ENCODE measurements at places on chromosomes 2 and 18. TPM values are rescaled to one million over a fixed set of nuclear protein-coding genes. Genes with fewer than 3 reads are reported as not detected.

Gene UBE2E3
- total RNA-seq, result 36.7 TPM

Gene PNO1
- 12.3 TPM for total RNA-seq

DNA sequence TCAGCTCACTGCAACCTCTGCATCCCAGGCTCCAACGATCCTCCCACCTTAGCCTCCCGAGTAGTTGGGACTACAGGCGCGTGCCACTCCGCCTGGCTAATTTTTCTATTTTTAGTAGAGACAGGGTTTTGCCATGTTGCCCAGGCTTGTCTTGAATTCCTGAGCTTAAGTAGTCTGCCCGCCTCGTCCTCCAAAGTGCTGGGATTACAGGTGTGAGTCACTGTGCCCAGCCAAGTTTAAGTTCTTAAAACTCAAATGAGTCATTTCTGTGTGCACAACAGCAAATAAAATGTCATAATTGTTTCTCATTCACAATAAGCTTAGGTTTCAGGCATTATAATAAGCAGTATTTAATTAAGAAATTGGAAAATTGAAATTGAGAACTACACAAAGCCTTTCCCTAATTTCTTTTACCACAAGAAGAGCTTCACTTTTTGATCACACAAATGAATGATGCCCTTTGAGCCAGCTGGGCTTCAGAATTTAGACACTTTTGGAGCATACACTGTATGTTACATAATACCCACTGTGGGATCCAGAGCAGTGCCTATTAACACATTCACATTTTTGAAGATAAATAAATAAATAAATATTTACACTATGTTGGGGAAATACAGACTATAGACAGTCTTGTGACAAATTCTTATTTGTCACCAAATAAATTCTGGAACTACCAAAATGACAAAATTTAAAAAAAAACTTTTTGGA lies 8.6 kb upstream of the ME2 start:
- no peaks in the 10 kb centered on the region for H3K4me1 ChIP-seq
- peaks cover 5% of the 10 kb centered on the region for H3K27me3 ChIP-seq
- no peak for DNase-seq
- H3K27ac ChIP-seq, result no peak overlapping the region

DNA sequence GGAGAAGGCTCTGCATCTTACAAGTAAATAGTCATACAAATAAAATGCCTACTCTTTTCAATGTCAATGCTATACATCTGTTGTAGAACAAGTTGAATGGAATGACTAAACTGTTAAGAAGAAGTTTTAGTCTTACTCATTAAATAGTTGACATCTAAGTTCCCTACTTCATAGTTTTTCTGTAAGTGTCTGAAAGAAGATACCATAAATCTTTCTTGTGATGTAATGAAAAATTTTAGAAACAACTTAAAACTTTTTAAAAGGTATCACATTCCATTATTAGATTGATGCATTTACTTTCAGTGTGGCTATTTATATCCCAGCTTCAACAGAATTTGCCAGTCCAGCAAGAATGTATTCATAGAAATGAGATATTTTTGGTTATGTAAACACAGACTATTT lies 185.2 kb upstream of the EPC2 start:
- no peak overlapping the region for H3K27ac ChIP-seq
- no peaks in the 10 kb centered on the region for H3K4me1 ChIP-seq
- no peaks in the 10 kb centered on the region for H3K27me3 ChIP-seq
- no peak overlapping the region for H3K4me3 ChIP-seq
- H3K36me3 ChIP-seq, result no peaks in the 10 kb centered on the region

Gene SLC38A11
- not detected for total RNA-seq
